ENCODE measurements at places on chromosomes 2 and 18.
A peak's percentile ranks its signal among the peaks of the same experiment; 100 is the strongest.

DNA sequence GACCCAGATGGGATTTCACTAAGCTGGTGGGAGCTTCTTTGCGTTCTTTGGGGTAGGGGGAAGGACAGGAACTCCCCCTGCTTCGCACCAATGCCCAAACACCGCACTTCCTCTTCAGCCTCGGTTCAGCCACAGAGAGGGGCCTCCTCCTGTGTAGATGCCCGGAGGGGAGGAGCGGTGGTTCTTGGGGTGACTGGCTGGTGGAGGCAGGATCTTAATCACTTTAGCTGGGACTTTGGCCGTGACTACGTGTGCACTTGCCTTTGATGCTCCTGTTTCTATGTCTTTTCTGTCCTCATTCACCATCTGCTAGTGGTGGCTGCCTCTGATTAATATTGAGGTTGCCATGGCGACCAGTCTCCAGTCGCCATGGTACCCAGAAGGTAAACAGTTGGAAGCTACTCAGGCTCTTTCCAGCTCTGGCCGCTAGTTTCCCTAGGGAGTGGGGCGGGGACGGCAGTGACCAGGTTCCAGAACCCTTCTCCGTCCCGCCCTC is 1.9 kb downstream of the CNGA3 start:
- peak; percentile 14 for DNase-seq

GRCh38 chr2:47311764-47312490 is 91.0 kb upstream of the MSH2 start:
- DNase-seq = no peak

DNA sequence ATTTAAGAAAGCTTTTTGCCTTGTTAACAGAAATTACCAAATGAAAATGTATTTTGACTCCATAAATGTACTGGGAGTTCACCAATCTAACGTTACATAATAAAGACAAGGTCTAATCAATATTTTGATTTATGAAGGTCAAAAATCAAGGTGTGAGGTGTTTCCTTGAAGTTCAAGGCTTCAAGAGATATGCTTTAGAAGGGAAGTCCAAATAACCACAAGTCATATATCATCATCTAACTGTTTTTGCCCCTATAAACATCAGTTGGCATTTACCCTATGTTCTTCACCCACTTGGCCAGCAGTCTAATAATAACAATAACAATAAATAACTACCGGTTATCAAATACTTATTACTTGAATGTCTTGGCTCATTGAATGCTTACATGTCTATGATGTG is 196.1 kb upstream of the ID2 start:
- DNase-seq = no peak

GRCh38 chr18:2871111-2871720 is 24.4 kb downstream of the EMILIN2 start:
- DNase-seq = no peak

GRCh38 chr2:8421658-8422449 is 260.0 kb upstream of the ID2 start:
- DNase-seq = no peak

DNA sequence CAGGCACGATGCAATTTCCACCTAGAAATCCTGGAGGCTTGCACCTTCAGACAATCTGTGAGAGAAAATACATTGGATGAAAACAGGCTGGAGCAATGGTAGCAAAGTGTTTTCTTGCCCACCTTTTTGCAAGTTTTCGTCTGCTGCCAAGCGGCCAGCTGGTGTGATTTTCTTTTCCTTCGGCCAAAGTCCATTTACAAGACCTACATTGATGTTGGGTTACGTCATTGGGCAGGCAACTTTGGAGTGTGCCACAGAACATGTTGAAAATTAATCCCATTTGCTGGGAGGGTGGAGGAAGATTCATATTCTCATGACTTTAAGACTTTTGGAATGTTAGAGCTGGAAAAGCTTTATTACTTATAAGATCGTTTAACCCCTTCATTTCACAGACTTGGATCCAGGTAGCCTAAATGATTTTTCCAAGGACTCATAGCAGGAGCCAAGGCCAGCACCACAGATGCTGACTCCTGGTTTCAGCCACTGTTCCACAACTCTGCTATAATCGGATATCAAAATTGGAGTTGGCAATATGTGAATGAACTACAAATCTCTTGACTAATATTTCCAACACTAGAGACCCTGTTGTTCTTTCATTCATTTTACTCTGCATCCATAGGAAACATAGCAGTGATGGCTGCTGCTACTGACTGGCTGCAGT is 352.1 kb downstream of the RND3 start:
- no peak for DNase-seq

DNA sequence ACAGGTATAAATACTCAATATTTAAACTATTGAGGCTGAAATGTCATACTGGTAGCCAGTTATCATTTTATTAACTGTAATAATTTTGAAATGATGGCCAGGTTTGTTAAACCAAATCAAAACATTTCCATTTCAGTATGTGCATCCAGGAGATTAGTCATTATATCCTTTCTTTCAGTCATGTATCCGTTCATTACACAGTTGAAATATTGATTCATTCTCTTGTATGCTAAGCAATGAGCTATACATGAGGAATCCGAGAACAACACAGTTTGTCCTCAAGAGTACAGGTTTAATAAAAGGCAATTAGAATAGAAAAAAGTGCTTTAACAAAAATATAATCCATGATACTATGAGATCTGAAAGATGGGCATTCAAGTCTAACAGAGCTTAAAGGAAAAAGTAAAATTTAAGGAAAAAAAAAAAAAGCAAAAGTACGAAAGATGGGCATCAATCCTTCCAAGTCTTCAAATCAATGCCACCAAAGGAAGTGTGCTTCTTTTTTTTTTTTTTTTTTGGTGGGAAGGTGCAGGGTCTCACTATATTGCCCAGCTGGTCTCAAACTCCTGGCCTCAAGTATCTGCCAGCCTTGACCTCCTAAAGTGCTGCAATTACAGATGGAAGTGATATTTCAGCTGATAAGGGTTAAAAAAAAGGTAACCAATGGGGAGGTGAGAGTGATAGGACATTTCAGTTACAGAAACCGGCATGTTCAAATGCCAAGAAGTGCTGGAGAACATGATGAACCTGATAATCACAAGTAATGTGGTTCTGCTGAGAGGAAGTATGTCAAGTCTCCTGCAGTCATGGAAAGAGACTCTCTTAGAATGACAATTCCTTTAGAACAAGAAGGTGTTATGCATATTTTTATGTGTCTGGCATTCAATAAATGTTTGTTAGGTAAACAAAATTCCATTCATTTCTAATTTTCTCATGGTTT is 35.8 kb downstream of the PUM2 start:
- DNase-seq = no peak

- DNase-seq = no peak
Measured at GRCh38 chr2:44932079-44932478, 9.4 kb upstream of the SIX3 start.

GRCh38 chr18:3624935-3625741 is 175.2 kb downstream of the TGIF1 start:
- no peak for DNase-seq

- DNase-seq = no peak
Measured at GRCh38 chr2:111624411-111625156, 259.4 kb downstream of the ANAPC1 start.

DNA sequence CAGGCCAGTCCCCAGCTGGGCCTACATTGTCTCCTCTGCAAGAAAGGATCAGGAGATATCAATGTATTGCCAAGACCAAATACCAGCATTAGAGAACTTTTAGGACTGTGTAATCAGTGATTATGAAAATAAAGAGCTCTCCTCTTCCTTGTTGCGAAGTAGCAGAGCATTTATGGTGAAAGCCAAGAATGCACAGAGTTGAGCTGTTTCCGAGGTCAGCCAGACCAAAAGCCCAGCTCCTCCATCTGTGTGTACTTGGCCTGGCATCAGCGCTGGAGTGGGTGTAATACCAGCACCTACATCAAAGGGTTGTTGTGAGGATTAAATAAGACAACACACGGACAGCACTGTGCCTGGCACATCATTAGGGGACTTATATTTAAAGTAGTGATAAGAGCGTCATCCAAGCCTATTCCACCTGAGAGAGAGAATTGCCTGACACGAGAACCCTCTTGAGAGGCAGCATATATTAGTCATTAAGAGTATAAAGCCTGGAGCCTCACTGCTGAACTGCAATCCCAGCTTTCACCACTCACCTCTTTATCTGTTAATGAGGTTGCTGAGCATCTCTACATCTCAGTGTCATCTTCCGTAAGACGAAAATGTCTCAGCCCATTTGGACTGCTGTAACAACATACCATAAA is 7.4 kb upstream of the SLC16A14 start:
- no peak for DNase-seq

DNA sequence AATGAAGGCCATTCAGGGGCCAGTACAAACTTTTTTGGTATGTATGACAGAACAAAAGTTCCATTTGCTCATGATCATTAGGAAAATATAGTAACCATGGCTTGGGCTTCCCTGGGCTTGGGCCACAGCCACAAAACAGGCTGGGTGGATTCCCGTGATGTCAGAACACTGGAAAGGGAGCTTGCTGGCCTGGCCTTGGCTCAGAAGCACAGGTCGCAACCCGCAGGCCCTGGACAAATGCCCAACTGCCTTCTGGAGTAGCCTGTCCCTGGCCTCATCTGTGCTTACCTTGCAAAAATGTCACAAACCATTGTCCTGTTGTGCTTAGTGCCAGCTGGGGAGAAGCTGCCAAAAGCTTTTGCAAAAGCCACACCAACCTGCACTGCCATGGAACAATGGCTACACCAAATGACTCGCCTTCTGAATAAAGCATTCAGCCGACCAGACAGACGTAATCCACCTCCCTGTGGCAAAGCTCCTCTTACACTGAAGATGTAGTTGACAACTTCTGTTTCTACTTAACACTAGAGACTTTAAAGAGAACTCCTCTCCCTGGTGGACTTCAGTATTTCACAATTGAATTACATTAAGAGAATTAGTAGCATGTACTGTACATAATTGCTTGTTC is 125.5 kb downstream of the ANKRD44 start:
- no peak for DNase-seq

DNA sequence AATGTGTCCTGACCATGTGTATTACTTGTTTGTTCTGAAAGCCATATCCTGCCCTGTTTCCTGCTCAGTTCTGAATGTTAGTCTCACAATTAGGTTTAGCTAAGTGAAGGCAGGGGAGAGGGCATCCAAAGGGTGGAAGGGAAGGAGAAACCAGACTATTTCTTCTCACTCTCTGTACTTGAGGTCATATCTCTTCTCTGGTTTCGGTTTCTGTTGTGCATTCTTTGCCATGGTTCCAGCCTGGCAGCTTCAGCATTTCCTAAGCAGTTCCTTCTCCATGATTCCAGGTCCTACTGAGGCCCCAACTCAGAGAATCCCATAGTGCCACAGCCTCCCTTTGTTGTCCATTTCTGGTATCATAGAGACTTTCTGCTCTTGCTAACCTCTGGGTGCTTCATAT is 40.3 kb upstream of the HNMT start:
- DNase-seq = no peak

- DNase-seq = no peak
Measured at GRCh38 chr2:196589419-196589818, 50.1 kb upstream of the CCDC150 start.

DNA sequence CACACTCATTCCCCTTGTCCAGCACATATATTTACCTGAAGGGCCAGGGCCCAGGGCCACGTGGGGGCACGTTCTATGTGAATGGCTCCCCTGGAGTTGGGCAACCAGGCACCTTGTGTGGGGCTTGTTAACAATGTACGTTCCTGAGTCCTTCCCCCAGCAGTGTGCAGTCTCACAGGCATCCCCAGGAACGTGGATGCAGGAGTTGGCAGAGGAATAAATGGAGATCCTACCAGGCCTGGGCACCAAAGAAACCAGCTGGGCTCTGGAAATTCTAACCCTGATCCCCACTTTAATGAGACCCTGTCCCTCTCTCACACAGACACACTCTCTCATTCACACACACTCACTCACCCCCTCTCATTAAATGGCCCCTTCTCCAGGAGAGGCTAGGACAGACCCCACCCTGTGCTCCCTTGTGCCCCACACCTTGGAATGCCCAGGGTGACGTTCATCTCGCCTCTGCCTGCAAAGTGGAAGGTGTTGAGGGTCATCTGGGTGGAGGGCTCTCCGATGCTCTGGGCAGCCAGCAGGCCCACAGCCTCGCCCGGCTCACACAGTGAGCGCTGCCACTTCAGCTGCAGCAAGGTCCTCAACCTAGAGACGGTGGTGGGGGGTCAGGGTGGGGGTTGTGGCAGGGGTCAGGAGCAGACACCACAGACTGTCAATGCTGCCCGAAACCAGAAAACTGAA is 65.6 kb downstream of the POLR1A start:
- DNase-seq = no peak

DNA sequence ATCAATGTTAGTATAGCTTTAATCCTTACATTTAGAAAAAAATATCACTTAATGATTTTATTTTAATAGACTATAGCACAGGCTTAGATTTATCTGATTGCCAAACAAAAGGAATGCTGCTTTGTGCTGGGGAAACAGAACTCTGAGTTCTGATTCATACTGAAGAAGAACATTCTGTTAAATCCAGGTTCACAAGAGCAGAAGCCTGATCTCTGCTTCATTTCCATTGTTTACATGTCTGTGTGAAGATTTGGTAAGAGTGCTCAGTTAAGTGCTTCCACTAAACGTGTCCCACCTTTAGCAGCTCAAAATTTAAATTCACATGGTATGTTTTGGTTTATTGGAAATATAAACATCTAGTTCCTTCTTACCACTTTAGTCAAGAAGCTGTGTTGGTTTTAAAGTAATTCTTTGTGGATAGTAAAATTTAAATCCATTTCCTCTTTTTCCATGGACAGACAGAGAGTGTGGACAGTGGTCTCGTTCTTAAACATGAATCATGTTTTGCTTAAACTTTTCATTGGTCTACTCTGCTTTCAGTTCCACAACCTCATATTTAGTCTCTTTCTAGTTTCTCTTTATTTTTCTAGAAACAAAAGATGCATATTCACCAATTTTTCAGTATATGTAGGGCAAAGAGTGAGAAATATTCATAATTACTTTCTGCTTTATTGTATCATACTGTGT is 59.1 kb downstream of the NYAP2 start:
- DNase-seq = no peak

DNA sequence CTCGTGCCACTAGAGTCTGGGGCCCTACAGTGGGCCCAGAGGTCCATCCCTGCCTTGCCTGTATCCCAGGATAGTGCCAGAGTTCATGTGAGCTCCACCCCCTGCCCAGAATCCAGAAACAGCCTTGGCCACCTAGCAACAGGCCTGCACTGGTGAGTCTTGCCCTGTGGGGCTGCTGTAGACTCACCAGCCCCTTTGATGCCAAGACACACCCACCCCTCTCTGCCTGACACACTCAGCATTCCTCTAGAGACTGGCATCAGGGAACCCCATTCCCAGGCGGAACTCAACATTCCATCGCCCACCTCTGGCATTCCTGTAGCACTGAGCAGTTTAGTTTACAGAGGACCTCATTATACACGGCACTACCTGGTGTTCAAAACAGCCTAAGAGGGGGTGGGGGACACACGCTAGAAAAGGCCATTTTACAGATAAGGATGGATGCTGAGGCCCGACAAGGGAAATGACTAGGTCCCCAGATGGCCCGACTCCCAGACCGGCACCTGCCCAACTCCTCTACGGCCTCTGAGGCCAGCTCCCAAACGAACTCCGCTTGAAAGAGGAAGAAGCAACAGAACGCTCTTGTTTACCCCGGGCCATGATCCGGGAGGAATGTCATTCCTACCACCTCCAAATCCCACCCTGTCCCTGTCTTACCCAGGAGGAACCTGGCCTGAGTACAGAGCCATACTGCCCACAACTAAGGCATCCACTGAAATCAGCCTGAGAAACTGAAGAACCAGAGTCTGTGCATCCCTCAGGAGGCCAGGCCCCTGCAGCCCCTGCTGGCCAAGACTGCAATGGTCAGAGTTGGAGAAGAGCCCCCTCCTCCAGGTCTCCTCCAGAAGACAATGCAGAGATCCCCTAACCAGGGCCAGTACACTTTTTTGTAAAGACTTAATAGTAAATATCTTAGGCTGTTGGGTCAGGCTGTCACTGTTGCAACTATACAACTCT is 180.2 kb downstream of the TNS1 start:
- no peak for DNase-seq

- no peak for DNase-seq
Measured at GRCh38 chr18:54612237-54612636, 21.2 kb downstream of the DYNAP start.

Data from BE2C (cell line).